ENCODE measurements at places on chromosomes 3 and 15. TPM values are rescaled to one million over a fixed set of nuclear protein-coding genes. Genes with fewer than 3 reads are reported as not detected.

The DAZL gene
- not detected for total RNA-seq

The CMTM8 gene
- total RNA-seq, result 4.8 TPM

The SLC15A2 gene
- total RNA-seq, result 5.1 TPM

The LRRC2 gene
- total RNA-seq, result 13.3 TPM

The LRCH3 gene
- 27.0 TPM for total RNA-seq

The SMCO1 gene
- total RNA-seq, result 28.4 TPM

The SMAD3 gene
- total RNA-seq, result 40.5 TPM

The THRB gene
- total RNA-seq, result 25.0 TPM

Data from right cardiac atrium (tissue), 5 donors.